ENCODE measurements at places on chromosomes 13 and 19. TPM values are rescaled to one million over a fixed set of nuclear protein-coding genes. Genes with fewer than 3 reads are reported as not detected.

GRCh38 chr13:94849254-94849653 lies 136.9 kb upstream of the SOX21 start:
- no peak for DNase-seq

DNA sequence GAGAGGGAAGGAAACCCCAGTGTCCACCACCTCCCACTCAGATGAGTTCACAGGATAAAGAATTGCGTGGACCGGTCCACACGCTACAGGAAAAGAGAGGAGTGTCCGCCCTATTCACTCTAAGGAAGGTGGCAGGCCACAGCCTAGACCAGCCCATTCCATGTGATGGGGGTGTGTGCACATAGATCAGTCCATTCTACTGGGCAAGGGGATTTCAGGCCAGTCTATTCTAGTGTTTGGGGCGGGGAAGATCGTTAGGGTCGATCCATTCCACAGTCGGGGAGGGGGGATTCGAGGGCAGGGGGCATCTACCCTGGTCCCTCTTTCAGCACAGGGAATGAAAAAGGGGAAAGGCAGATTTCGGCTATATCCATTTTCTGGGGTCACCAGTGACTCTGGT lies 7.8 kb downstream of the FIZ1 start:
- DNase-seq: no peak

DNA sequence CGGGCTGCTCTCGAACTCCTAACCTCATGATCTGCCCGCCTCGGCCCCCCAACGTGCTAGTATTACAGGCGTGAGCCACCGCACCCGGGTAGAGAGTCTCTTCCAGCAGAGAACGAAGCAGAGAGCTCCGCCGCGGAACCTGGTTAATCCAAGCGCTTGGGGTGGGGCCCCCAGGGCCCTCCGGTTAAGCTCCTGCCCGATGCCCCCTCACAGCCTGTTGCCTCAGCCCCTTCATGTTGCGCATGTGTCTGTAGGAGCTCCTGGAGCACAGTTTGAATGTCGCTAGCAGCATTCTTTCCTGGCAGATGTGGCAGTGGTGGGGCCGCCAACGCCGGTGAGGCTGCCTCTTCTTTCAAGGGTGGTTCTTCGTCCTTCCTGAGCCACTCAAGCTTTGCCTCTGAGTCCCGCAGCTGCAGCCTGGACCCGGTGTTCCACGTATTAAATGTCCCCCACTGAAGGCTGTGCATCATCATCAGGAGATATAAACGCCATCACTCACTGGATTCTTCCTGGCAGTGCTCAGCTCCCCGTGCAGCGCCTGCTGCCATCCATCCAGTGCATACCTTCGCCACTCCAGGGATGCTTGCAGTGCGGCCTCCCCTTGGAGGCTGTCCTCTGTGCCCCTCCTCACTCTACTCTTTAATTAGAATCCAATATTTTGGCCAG lies 1919.3 kb downstream of the PCDH9 start:
- peak; percentile 54 for DNase-seq

DNA sequence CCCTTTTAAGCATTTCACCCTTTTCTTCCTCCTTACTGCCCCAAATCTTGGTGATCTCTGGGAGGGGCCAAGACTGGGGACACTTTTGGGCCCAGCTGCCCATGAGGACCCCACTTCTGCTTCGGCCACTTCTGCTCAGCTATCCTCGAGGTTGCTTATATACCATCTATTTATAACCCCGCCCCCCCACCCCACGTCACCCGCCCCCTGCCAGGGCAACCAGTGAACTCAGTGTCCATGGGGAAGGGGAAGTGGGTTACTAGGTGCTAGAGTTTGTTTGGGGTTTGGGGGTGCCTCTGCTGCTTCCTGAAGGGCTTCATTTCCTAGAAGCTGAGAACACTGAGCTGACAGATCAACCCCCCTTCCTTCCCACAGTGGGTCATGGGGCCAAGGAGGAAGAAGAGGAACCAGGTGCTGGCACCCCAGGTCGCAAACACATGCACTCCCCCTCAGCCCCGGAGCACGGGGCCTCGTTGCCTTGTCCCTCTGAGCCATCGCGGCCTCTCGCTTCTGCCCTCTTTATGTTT lies 6.1 kb upstream of the ADGRE5 start:
- peak; percentile 83 for DNase-seq

GRCh38 chr19:47766359-47766620 lies 12.2 kb upstream of the SELENOW start:
- DNase-seq: no peak

DNA sequence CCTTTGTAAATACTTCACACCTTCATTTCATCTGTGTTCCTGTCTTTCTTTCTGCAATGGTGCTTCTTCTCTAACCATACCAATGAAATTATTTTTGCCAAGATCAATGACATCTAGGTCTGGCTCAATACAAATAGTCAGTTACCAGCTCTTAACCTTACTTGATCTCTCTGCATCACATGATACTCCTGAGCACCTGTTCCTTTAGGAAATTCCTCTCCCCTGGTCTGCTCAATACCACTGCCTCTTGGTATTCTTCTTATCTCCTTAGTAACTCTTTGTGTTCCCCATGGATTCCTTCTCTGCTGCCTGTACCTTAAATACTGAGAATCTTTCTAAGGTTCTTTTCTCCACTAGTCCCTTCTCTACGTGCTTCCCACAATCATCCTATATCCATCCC lies 25.9 kb downstream of the SOHLH2 start:
- no peak for DNase-seq

DNA sequence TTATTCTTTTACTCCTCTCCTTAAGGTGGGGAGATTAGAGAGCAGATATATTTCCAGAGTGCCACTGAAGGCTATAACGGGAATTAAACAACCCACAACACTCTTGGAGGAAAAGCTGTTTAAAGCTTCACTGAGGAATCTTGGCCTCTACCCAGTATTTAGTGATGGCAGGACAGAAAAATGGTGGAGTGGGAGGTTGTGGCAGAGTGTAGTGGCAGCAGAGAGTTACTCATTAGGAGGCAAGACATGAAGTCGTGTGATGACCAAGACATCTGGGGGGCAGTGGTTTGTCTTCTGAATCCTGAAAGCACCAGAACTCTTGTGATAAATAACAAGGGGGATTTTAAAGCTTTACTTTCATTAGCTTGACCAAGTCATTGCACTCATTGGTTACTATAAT lies 563.5 kb upstream of the SLITRK5 start:
- no peak for DNase-seq

DNA sequence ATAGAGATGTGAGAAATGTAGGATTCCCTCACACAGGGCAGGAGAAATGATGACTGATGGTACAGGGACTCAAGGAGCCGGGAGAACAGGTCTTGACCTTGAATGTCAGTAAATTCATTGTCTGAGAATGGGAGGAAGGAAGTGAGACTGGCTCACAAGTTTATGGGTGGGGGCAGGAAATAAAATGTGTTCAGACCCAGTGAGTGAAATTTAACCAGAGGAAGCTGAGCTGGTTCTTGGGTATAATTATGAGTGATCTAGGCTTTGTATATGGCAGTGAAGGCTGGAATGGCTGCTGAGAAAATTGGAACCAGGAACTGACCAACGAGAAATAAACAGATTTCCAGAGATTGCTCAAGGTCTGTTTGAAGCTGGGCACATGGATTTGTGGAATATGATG lies 6.3 kb upstream of the IGSF23 start:
- no peak for DNase-seq

GRCh38 chr19:48315712-48316111 lies 9.6 kb upstream of the EMP3 start:
- DNase-seq: no peak

The COG6 gene
- total RNA-seq: 34.4 TPM

The KLK6 gene
- total RNA-seq: not detected

The CHST8 gene
- 0.64 TPM for total RNA-seq

The ZNF793 gene
- total RNA-seq: 4.2 TPM

The PNMA8C gene
- total RNA-seq: not detected

The RANBP3 gene
- 65.5 TPM for total RNA-seq

The CYP4F8 gene
- total RNA-seq: 2.1 TPM

The RNF17 gene
- not detected for total RNA-seq

The STOML3 gene
- total RNA-seq: not detected
